Mesothelial cell of epicardium (in vitro differentiated cells): ENCODE measurements at places on chromosomes 16 and 17. TPM values are rescaled to one million over a fixed set of nuclear protein-coding genes. Genes with fewer than 3 reads are reported as not detected.

The SERPINF2 gene
- 0.32 to 0.63 TPM (median 0.44 TPM) in 3 replicates for total RNA-seq

The KIF2B gene
- total RNA-seq = not detected in 3 replicates

The RAPGEFL1 gene
- total RNA-seq = 23.1 to 28.2 TPM (median 23.8 TPM) in 3 replicates

The C17orf107 gene
- total RNA-seq = 8.6 to 9.3 TPM (median 9.2 TPM) in 3 replicates

The FNDC8 gene
- total RNA-seq = not detected in 3 replicates

The LDHD gene
- total RNA-seq = 0.65 to 0.86 TPM (median 0.66 TPM) in 3 replicates

The TERB1 gene
- total RNA-seq = 0.18 to 0.49 TPM (median 0.34 TPM) in 3 replicates

The ZP2 gene
- total RNA-seq = not detected in 3 replicates

The SMTNL2 gene
- 64.8 to 68.2 TPM (median 65.7 TPM) in 3 replicates for total RNA-seq

The UNC45B gene
- total RNA-seq = not detected in 3 replicates

The RDM1 gene
- total RNA-seq = 2.1 to 3.5 TPM (median 3.4 TPM) in 3 replicates

The OR1A1 gene
- not detected in 3 replicates for total RNA-seq

The TBKBP1 gene
- total RNA-seq = 49.8 to 53.9 TPM (median 52.7 TPM) in 3 replicates

The PLA2G10 gene
- total RNA-seq = not detected in 3 replicates

The TBC1D3C gene
- 0.18 TPM in 1 of 3 replicates, not detected in the others for total RNA-seq

The SLC6A2 gene
- 0.18 to 0.34 TPM (median 0.31 TPM) in 3 replicates for total RNA-seq

The TP53TG3B gene
- not detected in 3 replicates for total RNA-seq

The DNAH9 gene
- 0.35 to 0.96 TPM (median 0.47 TPM) in 3 replicates for total RNA-seq

The KRTAP9-4 gene
- not detected in 3 replicates for total RNA-seq

The CMTM2 gene
- total RNA-seq = 0.25 to 0.58 TPM (median 0.51 TPM) in 3 replicates

The SREBF1 gene
- total RNA-seq = 179 to 187 TPM (median 181 TPM) in 3 replicates

The TMC7 gene
- 1.6 to 1.9 TPM (median 1.6 TPM) in 3 replicates for total RNA-seq

The SLC12A3 gene
- total RNA-seq = not detected in 3 replicates

The ERAL1 gene
- 37.4 to 43.4 TPM (median 38.4 TPM) in 3 replicates for total RNA-seq

The TPPP3 gene
- total RNA-seq = 5.5 to 6.2 TPM (median 5.7 TPM) in 3 replicates

The TBC1D3H gene
- not detected in 3 replicates for total RNA-seq

The TP53TG3F gene
- not detected in 3 replicates for total RNA-seq

The RCVRN gene
- 1.2 to 1.8 TPM (median 1.3 TPM) in 3 replicates for total RNA-seq

The PTGES3L gene
- total RNA-seq = 1.5 to 2.0 TPM (median 1.6 TPM) in 3 replicates

The KRT39 gene
- not detected in 3 replicates for total RNA-seq

The KRT23 gene
- total RNA-seq = 2.3 to 2.8 TPM (median 2.6 TPM) in 3 replicates

The GRB7 gene
- 44.6 to 53.3 TPM (median 46.4 TPM) in 3 replicates for total RNA-seq
